ENCODE measurements at places on chromosomes 4 and X.
A peak's percentile ranks its signal among the peaks of the same experiment; 100 is the strongest.

DNA sequence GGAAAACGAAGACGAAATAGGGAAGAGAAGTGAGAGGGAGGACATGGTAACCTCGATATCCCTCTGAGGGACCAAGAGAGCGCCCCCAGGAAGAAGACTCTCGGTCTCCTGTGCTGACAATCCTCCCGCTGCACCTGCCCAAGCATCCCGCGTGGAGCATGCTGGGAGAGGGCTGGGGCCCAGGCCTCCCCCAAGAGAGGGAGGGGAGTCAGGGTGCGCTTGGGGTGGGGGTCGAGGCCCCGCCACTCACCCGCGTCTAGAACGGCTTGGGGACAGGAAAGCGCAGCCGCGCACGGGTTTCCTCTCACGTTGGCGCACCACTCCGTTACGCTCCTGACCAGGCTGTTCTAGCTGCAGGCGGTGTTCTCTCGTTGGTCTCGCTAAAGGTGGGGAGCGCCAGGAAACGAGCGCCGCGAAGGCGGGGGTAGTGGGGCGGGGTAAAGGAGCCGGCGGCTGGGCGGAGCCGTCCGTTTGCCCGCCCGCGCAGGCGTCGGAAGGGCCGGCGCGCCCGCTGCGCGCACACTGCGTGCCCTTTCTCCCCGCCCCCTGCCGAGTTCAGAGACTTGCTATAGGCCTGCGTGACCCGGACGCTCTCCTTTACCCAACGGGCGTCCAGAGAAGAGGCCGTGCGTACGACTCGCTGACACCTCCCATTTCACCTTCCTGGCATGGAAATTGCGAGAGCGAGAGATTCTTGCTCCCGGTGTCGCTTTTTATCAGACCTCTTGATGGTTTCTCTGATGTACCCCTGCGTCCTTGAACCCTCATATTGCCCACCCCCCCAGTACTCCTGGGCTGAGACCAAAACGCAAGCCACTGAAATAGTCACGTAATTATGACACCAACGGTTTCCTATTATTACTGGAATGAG, at the start of gene C1GALT1C1:
Gene C1GALT1C1 (minus strand): TSS at position 388 of the 871 bp plus-strand sequence. CDS start 2,888 bp downstream, outside the sequence.
- peak; percentile 88 for DNase-seq

GRCh38 chrX:9298221-9298620, 166.6 kb upstream of the TBL1X start:
- no peak for DNase-seq

DNA sequence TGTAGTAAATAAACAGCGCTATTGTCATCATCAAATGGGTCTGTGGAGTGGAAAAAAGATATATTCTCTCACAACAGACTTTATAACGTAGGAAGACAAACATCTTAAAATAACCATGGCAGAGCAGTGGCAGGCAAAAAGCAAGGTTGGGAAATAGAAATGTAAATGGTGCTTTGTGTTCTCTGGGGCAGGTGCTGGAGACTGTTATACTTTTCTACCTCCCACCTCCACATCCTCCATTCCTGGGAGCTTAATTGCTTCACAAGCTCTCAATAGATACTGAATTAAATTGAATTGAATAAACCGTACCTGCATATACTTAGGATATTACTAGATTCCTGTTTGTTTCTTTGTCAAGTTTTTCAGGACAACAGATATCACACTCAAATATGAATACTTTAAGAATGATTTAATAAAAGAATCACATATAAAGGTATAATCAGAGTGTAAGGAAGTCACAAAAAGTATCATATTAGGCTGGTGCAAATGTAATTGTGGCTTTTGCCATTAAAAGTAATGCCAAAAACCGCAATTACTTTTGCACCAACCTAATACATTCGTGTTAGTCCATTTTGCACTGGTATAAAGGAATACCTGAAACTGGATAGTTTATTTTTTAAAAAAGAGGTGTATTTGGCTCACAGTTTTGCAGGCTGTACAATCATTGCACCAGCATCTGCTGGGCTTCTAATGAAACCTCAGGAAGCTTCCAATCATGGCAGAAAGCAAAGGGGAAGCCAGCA, 367.3 kb downstream of the GRIA2 start:
- no peak for DNase-seq

GRCh38 chrX:134936542-134936941, 54.2 kb upstream of the SMIM10 start:
- peak; percentile 38 for DNase-seq

GRCh38 chr4:152083338-152083737, 322.5 kb upstream of the GATB start:
- no peak for DNase-seq

GRCh38 chrX:86121916-86122315, 26.3 kb upstream of the DACH2 start:
- DNase-seq = no peak

- DNase-seq = peak; percentile 21
These were observed 608 bp downstream of the TAF1 start for GRCh38 chrX:71366674-71367256.

- peak; percentile 35 for DNase-seq
These were observed 196.8 kb upstream of the FAT1 start for GRCh38 chr4:186920483-186920882.

GRCh38 chr4:72767618-72768302, 198.7 kb upstream of the ADAMTS3 start:
- DNase-seq = peak; percentile 61

DNA sequence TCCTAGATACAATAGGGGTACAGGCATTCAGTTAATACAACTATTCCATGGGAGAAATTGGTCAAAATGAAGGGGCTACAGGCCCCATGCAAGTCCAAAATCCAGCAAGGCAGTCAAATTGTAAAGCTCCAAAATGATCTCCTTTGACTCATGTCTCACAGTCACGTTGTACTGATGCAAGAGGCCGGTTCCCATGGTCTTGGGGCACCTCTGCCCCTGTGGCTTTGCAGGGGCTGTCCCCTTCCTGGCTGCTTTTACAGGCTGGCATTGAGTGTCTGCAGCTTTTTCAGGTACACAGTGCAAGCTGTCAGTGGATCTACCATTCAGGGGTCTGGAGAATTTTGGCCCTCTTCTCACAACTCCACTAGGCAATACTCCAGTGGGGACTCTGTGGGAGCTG, 12.5 kb upstream of the ASIC5 start:
- DNase-seq = no peak

- no peak for DNase-seq
These were observed 178.1 kb upstream of the LEF1 start for GRCh38 chr4:108346818-108347210.

GRCh38 chrX:11992271-11992670, 146.0 kb upstream of the FRMPD4 start:
- DNase-seq = no peak

DNA sequence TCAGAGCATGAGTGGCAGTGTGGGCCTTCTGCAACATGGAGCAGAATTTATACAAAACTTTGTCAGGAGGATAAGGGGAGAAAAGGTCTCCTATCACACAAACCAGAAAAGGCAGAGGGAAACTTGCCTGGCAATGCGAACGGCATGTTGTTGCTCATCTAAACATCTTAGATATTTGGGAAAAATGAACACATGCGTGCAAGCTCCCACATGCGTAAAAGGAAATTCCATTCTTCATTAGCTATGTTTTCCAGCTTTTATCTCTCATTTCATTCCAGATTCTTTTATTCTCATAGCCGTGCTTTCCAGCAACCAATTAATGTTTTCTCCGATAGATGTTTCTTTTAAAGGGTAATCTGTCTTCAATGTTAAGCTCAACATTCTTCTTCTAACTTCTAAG, 31.3 kb upstream of the GBA3 start:
- no peak for DNase-seq

DNA sequence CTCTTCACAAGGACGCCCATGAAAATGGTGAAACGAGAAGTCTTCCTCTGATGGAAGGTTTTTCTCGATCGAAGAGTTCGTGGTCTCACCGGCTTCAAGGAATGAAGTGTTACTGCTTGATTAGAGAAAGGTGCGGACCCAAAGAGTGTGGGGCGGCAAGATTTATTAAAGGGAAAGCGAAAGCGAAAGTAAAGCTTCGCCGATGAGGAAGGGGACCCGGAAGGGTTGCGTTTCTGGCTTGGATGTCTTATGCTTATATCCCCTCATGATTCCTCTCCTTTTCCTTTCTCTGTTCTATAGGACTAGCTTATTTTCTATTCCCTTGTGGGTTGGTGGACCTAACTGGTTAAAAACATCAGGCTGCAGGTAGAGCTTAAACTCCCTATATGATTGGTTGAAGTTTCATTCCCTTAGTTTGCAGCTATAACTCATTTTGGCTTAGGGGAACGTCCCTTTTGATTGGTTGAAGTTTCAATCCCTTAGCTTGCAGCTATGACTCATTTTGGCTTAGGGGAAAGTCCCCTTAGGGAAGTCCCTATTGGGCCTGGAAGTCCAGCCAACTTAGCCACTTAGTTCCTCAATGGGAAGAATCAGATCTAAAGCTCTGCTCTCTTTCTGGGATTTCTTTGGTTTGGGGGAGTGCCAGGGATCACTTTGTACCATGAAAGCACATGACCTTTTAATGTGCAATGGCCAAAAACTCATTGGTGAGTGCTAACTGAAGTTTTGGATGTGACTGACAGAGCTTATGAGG, 1025.0 kb upstream of the PCDH10 start:
- no peak for DNase-seq

GRCh38 chr4:3805026-3805425, 38.8 kb downstream of the ADRA2C start:
- no peak for DNase-seq

DNA sequence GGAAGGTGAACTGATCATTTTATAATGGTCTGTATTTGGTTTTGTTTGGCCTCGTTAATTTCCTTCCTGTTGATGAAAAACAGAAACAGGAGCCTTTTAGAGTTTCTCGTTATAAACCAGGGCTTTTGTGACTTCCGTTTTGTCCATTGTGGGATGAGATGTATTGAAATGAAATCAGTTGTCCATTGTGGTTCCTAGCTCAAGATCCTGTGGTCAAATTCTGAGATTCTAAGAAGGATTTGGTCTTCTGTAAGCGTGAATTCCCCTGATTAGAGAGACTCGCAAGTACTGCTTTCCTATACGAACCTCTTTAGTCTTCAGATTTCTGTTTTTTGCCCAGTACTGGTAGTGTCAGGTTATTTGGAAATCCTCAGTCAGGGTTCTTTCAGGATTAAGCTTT, 101.7 kb downstream of the RAPGEF2 start:
- DNase-seq = no peak

- peak; percentile 84 for DNase-seq
These were observed 27.1 kb upstream of the TAPT1 start for GRCh38 chr4:16253127-16253960.

DNA sequence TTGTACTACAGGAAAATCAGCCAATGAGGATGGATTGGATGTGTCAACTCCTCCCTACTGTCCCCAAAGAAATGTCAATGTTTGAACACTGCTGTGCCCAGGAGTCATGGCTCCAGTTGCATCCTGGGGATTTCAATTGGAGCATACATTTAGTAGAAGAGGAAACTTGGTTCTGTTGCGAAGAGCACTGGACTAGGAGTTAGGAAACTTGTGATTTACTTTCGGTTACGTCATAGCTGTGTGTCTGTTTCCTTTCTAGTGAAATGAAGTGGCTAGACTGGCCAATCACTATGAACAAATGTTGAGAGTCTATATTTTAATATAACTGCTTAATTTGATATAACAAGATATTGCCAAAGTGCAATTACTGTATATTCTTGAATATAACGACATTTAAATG, 35.2 kb downstream of the ARL9 start:
- DNase-seq = no peak

DNA sequence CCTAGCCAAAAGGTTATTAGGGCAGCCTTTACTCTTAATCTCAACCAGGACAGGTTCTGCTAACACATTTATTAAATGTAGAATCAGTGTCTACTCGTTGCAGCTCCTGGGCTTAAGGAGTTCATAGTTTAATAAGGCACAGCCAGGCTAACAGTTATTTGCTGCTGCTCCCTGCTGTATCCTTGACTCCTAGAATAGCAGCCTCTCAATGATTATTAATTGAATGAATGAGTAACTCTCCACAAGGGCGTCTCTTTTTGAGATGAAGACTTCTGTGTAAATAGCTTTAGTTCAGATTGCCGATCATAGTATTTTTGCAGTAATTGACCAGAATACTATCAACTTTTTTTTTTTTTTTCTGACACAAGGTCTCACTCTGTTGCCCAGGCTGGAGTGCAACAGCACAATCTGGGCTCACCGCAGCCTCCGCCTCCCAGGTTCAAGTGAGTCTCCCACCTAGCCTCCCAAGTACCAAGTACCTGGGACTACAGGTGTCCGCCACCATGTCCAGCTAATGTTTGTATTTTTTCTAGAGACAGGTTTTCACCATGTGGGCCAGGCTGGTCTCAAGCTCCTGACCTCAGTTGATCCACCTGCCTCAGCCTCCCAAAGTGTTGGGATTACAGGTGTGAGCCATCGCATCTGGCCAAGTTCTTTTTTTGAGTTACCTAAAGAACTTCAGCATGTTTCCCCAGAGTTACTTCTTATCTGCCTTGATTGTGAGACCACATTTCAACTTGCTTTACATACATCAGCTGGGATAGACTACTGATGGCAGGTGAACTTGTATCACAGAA, 2.9 kb downstream of the UGDH start:
- no peak for DNase-seq

DNA sequence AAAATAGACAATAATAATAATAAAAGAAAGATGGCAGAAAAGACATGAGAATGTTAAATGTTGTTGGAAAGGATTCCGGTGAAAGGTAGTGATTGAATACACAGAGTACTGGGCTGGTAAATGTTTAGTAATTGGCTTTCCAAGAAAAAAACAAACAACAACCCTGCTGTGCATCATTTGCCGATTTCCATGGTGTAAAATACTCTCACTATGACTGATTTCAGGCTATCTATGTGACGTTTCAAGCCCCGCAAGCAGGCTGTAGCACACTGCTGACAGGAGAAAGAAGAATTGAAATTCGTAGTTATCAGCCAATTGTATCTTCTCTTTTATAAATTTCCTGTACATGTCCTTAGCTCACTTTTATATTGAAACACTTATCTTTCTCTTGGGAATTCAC, 13.6 kb upstream of the SEPTIN6 start:
- no peak for DNase-seq

DNA sequence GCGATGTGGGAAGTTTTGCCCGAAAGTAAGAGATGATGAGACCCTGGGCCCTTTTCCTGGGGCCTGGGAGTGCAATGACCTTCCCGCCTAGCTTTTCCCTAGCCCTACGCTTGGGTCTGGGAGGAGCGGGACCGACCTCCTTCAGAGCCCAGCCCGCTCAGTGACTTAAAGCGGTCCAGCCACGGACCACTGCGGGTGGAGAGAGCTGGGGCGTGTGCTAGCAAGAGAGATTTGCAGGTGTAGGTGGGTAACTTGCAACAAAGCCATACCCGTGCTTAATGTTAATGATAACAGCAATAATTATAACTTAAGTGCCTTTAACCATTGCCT, 503 bp upstream of the PDE5A start:
- DNase-seq = no peak

- DNase-seq = no peak
These were observed 50.1 kb downstream of the PLAC1 start for GRCh38 chrX:134608153-134608552.

- DNase-seq = no peak
These were observed 15.3 kb downstream of the TKTL1 start for GRCh38 chrX:154310616-154311536.

DNA sequence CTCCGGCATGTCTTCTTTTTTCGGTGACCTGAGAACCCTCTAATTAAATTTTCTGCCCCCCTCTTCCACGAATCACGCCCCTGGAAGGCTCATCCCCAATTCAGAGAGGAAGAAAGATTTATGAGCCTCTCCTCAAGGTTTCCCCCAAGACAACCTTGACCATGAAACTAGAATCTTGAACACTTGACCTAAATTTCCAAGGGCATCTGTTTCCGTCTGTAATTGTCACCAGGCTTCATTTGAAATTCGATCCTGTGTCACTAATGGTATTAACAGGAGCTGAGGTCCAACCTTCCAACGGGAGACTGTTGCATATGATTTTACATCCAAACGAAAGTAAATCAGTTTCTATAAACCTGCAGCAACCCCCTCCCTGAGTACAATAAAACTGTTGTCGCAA, 139.9 kb upstream of the ZIC3 start:
- DNase-seq = no peak

GRCh38 chr4:167111622-167112021, 122.7 kb downstream of the SPOCK3 start:
- no peak for DNase-seq

Data from AG08395 (cell line).